ENCODE measurements at places on chromosomes 6 and 20.

- DNase-seq, result no peak
These were observed 31.6 kb upstream of the PRL start for GRCh38 chr6:22328474-22328873.

- no peak for DNase-seq
These were observed 131.6 kb downstream of the PHACTR3 start for GRCh38 chr20:59735917-59736316.

- DNase-seq, result no peak
These were observed 274.9 kb downstream of the SMOC2 start for GRCh38 chr6:168715643-168716481.

DNA sequence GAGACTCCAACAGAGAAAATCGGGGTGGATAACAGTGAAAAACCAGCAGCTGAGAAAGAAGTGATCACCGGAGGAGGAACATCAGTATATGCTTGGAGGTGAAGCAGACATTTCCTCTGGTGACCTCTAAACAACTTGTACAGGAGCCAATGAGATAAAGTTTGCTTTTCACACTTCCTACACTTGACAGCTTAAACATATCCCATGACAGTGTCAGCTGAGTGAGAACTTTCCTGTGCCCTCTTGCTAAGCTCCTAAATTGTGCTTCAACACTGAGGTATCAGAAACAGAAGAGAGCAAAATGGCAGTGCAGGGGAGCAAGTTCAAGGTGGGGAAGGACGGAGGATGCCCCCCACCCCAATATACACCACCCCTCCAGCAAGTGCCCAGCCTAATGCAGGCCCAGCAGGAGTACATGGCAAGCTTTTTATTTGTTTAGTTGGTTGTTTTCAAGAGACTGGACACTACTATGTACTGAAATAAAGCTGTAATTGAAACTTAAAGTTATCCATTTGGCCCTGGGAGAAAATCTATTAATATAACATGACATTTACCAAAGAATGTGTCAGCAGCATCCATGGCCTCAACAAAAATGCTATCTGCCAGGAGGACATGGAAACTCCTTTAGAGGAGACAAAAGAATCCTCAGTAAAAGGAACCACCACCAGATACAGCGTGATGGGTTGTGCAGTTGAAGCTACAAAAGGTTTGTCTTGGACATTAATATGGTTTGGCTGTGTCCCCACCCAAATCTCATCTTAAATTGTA lies 540.2 kb downstream of the PRKN start:
- DNase-seq, result no peak
